Cardiac fibroblast (primary cell): ENCODE measurements at places on chromosomes 4 and X.

GRCh38 chr4:2011583-2011982 is 2.8 kb upstream of the NELFA start:
- peak; percentile 38 for DNase-seq

GRCh38 chr4:171621646-171622045 is 191.6 kb upstream of the GALNTL6 start:
- no peak for DNase-seq

DNA sequence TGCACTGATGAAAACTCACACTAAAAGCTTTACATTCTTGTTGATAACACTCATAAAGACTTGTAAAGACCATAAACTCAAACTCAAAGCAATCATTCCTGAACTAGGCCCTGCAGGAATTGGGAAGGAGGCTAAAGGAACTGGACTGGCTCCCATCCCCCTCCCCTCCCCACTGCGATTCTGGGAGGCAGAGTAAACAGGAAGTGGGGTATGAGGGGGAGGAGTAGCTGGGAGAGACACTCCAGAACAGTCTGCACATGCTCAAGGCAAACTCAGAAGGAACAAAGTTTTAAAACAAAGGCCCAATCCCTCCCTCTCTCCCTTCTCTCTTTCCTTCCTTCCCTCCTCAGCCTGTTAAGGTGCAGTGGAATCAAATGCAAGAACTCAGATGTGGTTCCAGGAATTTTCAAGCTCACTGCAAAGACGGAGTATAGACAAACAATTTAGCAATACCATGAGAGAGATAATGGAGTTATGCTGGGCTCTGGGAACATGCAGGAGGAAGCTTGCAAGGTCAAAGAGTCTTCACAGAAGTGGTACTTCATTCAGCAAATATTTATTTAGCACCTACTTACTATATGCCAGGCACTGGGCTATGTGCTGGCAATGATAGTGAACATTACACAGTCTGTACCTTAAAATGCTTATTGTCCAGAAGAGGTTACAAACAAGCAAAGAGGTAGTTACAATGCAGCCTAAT is 15.9 kb downstream of the MID1IP1 start:
- peak; percentile 43 for DNase-seq

- no peak for DNase-seq
These were observed 169.8 kb downstream of the NHS start for GRCh38 chrX:17544821-17545220.

DNA sequence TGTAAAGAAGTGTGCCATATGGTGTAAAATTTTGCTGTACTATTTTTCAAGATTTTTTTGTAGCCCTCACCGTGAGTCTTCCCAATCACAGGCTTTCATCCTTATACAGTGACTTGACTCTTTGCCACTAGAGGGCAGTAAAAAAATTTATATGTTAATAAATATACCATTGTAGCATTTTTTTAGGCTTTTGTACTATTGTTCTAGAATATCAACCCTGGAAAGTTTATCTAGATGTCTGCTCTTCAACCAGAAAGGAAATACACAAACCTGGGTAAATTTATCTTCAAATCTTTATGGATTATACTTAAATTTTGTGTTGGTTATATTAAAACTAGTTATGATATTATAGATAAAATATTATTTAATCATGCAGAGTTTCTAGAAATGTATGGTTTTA is 235.3 kb downstream of the TENM3 start:
- DNase-seq = peak; percentile 66

GRCh38 chrX:66633541-66633940 is 5.3 kb downstream of the EDA2R start:
- DNase-seq = peak; percentile 83

DNA sequence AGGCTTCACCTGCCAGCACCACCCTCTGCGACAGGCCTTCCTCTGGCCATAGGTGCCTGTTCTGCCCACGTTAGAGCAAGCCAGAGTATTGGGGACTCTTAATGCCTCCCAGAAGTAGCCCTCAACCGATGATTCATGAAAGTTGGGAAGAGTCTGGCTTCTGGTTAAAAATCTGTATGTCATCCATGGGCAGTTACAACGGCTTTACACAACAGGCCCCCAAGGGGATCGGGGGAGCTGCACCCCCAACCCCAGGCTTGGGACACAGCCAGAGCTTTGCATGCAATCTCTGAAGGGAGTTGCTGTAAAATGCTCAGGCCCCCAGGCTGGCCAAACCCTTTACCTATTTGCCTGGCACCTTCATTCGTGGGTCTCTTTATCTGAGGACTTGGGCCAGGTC is 5.4 kb upstream of the CYTL1 start:
- peak; percentile 16 for DNase-seq

DNA sequence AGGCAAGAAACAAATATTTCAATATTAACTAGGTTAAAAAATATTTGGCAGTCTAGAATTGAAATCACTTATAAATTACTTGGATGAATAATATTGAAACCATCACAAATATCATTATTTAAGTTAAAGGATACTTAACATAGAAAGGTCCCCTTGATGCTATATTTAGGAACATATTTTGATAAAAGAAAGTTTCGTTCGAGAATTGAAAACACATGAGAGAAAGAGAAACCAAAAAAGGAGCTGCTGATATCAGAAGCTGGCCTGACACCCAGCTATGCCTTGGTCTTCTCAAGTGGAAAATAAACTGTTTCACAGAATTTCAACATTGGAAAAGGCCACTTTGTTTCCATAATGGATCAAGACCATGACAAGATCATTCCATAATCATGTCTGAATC is 762.4 kb downstream of the DMD start:
- DNase-seq = no peak

GRCh38 chrX:49019599-49020249 is 17.7 kb upstream of the GRIPAP1 start:
- no peak for DNase-seq
